T-helper 17 cell (primary cell): ENCODE measurements at places on chromosomes 11 and 22.

DNA sequence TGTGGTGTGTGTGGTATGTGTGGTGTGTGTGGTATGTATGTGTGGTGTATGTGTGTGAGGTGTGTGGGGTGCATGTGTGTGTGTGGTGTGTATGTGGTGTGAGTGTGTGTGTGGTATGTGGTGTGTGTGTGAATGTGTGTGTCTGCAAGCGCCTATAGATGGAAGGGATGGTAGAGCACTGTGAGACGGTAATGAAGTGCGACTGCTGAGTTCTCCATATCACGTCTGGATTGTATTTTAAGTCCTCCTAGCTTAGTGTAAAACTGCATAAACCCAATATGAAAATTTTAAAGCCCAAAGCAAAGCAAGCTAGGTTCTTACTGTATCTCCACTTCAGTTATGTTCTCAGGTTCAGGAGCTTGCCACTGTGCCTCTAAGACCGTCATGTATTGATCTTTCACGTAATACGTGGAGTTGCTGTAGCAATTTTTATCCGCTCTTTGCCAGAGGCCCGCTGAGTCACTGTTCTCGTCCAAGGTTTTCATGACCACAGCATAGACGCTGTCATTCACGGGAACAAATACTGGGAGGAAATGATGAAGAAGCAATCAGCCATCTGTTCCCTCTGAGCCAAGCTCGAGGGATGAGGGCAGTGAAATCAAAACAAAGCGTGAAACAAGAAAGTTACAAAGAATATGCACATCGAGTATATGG lies 5.5 kb downstream of the PLET1 start:
- no peaks in the 10 kb centered on the region for H3K27me3 ChIP-seq
- H3K4me3 ChIP-seq: no peak overlapping the region
- no peak overlapping the region for H3K27ac ChIP-seq
- DNase-seq: no peak
- H3K36me3 ChIP-seq: no peaks in the 10 kb centered on the region
- peaks cover 2% of the 10 kb centered on the region for H3K4me1 ChIP-seq

GRCh38 chr22:37259540-37260029 lies 15.5 kb upstream of the RAC2 start:
- peak overlapping the region; percentile 34 for H3K27ac ChIP-seq
- DNase-seq: no peak
- H3K4me1 ChIP-seq: peaks cover 25% of the 10 kb centered on the region
- H3K27me3 ChIP-seq: peaks cover 6% of the 10 kb centered on the region

DNA sequence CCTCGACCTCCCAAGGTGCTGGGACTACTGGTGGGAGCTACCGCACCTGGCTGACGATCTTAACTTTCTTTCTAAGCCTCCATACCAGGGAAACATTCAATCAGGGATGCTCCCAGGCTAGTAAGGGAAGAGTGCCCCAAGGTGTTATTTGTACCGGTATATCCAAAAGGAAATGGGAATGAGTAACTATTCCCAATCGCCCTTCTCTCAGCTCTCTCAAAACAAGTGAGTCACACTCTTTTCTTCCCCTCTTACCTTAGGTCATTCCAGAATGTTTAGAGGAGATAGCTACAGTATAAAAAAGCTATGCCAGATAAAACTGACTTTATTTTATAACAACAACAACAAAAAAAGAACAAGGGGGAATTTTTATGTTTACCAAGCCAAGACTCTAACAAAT lies 13.7 kb downstream of the DCDC1 start:
- H3K4me3 ChIP-seq: no peak overlapping the region
- H3K27me3 ChIP-seq: peaks cover 8% of the 10 kb centered on the region
- peaks cover 7% of the 10 kb centered on the region for H3K4me1 ChIP-seq
- DNase-seq: no peak
- no peaks in the 10 kb centered on the region for H3K36me3 ChIP-seq

GRCh38 chr11:128715691-128716561 lies 22.1 kb downstream of the FLI1 start:
- H3K4me1 ChIP-seq: peaks cover 84% of the 10 kb centered on the region
- DNase-seq: no peak
- H3K27ac ChIP-seq: peak overlapping the region; percentile 99
- H3K4me3 ChIP-seq: peak overlapping the region; percentile 90

GRCh38 chr11:43693731-43694130 lies 13.2 kb downstream of the HSD17B12 start:
- H3K27me3 ChIP-seq: no peaks in the 10 kb centered on the region
- DNase-seq: no peak
- H3K27ac ChIP-seq: no peak overlapping the region
- no peak overlapping the region for H3K4me3 ChIP-seq

- H3K4me3 ChIP-seq: no peak overlapping the region
- H3K4me1 ChIP-seq: peaks cover 19% of the 10 kb centered on the region
- H3K27me3 ChIP-seq: peaks cover 2% of the 10 kb centered on the region
- no peak for DNase-seq
These were observed 3.3 kb downstream of the FAM227A start for GRCh38 chr22:38652859-38653258.
